ENCODE measurements at places on chromosomes 1 and 21.

- no peak for DNase-seq
Observed at GRCh38 chr1:225114354-225114990, 185.0 kb downstream of the DNAH14 start.

- no peak for DNase-seq
Observed at GRCh38 chr1:168734946-168735345, 5.9 kb upstream of the DPT start.

DNA sequence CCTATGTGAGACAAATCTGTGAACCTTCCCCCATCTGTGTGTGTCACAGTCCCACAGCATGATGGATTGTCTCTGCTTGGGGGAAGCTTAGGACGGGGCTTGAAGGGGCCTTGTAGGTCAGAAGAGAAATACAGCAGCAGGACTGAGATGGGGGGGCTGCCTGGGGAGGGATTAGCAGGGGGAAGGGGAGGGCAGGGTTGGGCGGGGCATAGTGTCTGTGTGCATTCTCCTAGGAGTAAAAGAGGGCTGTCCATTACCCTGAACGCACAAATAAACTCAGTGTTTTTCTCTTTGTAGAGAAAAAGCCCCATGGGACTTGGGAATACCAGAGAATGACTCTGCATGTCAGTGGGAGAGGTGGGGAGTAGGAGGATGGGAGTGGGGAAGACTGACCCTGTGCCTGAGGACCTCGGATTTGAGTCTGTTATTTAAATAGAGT lies 16.4 kb downstream of the RNF220 start:
- no peak for DNase-seq

GRCh38 chr21:38170283-38170682 lies 86.5 kb upstream of the KCNJ15 start:
- DNase-seq, result no peak

- DNase-seq, result no peak
Observed at GRCh38 chr1:3003941-3004270, 17.4 kb upstream of the ACTRT2 start.

DNA sequence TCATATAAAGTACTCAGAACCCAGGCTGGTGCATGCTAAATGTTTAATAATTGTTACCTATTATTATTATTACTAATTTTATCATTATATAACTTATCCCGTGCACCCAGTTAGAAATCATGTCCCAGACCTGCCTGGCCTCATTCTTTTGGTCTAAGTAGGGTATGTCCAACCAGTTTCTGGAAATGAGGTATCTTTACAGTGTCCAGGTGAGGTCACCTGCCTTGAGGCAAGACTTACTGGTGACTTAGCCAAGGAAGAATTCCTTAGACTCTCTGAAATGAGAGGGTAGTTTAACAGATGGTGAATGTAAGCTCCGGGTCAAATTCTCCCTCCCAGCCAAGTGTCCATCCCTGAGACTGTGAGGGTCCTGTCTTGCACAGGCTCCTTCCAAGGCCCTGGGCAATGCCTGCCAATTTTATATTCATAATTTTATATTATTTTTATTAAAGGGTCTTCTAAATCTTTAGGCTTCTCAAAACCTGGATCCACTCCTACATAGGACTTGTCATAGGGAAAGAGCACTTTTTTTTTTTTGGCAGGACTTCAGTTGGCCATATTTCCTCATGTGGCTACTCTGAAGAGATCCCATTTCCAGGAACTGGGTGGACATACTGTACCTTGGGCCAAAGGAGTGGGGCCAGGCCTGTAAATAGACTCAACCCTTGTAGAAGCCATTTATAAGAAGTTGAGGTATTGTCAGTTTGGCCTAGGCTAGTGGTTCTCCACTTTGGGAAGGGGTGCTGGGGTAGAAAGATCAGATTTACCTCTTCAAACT lies 96.7 kb upstream of the KCNA3 start:
- no peak for DNase-seq

GRCh38 chr1:156110252-156110651 lies 4.3 kb upstream of the LMNA start:
- DNase-seq, result no peak

- DNase-seq, result no peak
Observed at GRCh38 chr1:199862047-199862446, 165.5 kb upstream of the NR5A2 start.

GRCh38 chr1:169914531-169914930 lies 20.8 kb upstream of the SCYL3 start:
- no peak for DNase-seq
